Right ventricle myocardium superior (tissue), 1 donor: ENCODE measurements at places on chromosomes 2 and 18.

DNA sequence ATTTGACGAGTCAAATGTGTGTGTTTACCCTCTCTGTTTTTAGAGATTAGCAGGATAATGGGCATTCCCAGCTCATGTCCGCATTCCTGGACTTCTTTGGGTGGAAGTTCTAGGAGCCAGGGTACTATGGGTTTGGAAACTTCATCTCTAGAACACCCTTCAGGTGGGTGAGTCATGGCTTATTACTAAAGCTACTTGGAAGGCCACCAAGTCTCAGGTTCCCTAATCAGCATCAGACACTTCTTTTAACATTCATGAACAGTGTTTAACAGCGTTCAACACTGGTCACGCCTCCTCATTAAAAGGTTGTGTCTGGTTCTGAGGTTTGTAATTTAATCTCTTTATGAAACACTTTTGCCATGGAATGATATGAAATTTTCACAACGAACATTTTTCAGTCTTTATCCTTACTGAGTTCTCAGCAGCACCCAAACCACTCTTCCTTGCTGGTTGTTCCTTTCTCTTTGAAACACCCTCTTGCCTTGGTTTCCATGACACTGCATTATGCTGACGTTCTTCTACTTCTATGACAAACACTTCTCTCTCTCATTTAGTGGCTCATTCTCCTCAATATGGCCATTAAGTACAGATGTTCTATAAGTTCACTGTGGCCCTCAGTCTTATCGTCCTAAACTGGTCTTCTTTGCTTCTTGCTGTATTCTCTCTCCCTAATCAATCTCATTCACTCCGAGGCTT lies 49.3 kb downstream of the MMADHC start:
- no peak for DNase-seq

GRCh38 chr2:46259777-46260168 lies 37.4 kb upstream of the EPAS1 start:
- no peak for DNase-seq

GRCh38 chr2:47232738-47233415 lies 77.8 kb upstream of the STPG4 start:
- no peak for DNase-seq

DNA sequence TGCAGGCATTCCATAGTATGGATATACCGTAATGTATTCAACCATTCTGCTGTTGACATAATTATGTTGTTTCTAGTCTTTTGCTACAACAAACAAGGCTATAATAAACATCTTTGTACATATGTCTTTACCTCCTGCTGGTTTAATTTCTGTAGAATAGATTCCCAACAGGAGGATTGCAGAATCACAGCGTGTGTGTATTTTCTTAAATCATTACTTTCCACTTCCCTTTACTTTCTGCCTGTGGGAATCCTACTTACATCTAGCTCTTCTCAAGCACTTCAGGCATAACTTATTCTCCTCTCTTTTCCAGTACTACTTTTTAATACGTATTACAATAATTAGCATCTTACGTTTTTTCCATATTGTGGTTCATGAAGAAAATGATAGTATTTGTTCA lies 13.0 kb upstream of the RIOK3 start:
- no peak for DNase-seq

GRCh38 chr18:6776188-6776587 lies 46.7 kb downstream of the ARHGAP28 start:
- no peak for DNase-seq

GRCh38 chr2:118858485-118859156 lies 11.2 kb upstream of the EN1 start:
- DNase-seq, result no peak

GRCh38 chr18:36786686-36787085 lies 42.1 kb downstream of the TPGS2 start:
- DNase-seq, result peak; percentile 80
